Left cardiac atrium (tissue), 4 donors: ENCODE measurements at places on chromosomes 7 and 10. TPM values are rescaled to one million over a fixed set of nuclear protein-coding genes. Genes with fewer than 3 reads are reported as not detected.

VPS37D gene
- total RNA-seq, result 1.4 TPM

GRCh38 chr10:61895898-61896600, 5.5 kb upstream of the ARID5B start:
- no peak for DNase-seq

DNA sequence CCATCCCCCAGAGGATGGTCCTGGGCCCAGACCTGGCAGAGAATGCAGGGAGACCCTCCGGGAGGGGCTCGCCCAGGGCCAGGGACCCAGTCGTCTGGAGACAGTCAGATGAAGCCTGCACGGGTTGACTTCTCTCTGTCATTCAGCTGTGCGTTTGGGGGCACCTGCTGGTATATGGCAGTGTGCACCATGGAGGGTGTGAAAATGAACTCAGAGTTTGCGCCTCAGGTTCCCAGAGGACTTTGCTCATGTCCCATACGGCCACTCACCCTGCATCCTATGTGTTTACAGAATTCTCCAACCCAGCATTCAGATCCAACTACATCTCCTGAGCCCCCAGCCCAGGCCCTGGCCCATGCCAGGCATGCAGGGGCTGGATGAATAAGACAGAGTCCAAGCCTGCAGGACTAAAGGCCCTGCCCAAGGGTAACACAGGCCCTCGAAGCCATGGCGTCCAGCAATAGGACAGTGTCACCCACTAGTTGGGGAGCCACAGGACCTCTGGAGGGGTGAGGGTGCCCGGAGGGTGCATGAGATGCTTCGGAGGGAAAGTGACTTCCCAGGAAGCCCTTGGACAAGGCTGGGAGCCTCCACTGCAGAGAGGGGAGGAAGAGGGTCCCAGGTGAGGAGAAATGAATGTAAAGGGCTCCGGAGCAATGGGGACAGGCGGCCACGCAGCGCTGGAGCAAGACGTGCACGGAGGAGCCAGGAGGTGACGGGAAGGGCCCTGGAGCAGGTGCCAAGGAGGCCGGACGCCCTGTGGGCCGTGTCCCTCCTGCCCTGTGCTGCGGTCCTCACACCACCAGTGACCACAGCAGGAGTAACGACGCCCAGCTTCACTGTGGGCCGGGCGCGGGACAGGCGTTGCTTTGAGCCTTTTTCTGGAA, 36.3 kb downstream of the CALML3 start:
- DNase-seq, result peak; percentile 17

- DNase-seq, result no peak
These were observed 297.8 kb downstream of the AUTS2 start for GRCh38 chr7:69896121-69896520.

GRCh38 chr10:44985175-44985681, 6.6 kb upstream of the DEPP1 start:
- DNase-seq, result no peak

DNA sequence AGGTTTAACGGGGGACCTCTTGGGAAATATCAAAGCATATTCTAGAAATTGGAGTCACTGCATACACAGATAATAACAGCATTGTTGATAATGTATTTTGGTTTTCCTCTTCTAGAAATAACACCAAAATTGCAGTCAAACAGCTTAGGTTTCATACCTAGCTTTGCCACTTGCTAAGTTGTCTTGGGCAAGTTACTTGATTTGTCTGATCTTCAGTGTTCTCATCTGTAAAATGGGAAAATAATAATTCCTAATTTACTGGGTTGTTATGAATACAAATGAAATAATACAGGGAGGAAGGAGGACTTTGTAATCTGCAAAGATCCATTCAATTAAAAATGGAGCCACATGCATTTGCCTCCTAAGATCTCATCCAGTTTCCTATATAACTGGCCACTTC, 20.3 kb upstream of the NUP205 start:
- DNase-seq, result no peak

DNA sequence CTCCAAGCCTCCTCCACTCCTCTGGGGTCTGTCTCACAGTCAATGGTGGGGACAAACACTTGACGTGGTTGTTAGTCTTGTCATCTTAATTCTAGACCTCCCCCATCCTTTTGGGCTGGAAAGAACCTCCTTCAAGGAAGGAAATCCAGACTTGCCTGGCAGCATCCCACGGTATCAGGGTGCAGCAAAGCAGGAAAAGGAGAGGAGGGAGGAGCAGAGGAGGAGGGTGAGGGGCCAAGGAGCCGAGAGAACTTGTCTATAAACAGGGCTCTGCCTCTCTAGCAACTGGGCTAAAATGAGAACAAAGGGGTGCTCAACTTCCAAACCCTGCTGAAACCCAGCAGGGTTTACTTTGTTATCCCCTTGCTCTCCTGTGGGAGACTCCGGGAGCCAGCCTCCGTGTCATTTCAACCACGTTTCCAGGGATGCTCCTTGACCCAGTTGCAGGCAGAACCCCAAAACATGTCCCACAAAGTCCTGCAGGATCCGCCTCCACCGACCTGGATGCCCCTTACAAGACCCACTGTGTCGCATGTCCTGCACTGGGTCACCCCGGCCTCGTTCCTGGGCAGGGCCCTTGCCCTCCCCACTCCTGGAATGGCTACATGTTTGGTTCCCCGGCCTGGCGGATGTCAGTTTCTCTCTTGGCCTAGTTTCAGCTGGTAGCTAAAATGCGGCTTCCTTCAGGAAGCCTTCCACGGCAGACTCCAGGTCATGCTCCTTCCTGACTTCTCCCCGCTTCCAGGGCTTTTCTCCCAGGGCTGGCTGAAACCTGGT, 69.7 kb upstream of the MGMT start:
- DNase-seq, result no peak

GRCh38 chr7:1712907-1713501, 42.9 kb downstream of the ELFN1 start:
- DNase-seq, result peak; percentile 9

DNA sequence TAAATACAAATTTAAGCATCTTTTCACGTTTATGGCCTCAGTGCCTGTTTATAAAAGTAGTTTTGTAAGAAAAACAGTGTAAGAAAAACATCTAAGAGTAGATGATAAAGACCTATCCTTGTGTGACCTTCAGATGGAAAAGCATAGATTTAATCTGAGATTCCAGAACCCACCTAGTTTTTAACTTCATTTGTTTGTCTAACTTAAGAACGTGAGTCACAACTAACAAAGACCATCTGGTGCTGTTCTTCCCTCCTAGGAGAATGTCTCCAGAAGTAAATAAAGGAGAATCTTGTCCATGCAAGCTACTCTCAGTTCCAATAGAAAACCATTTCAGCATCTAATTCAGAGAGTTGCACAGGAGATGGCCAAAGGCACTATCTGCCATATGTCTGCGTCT, 265.4 kb upstream of the C7orf33 start:
- DNase-seq, result no peak
